Right lobe of liver (tissue), 6 donors: ENCODE measurements at places on chromosomes 7 and 10. TPM values are rescaled to one million over a fixed set of nuclear protein-coding genes. Genes with fewer than 3 reads are reported as not detected.

Gene GDF2
- total RNA-seq: 4.5 TPM

Gene HOXA1
- 0.17 TPM for total RNA-seq

Gene GRID1
- 0.63 TPM for total RNA-seq

Gene EVX1
- total RNA-seq: not detected

Gene DRGX
- not detected for total RNA-seq

GRCh38 chr7:91685544-91685943 is 195.0 kb downstream of the MTERF1 start:
- DNase-seq: no peak

DNA sequence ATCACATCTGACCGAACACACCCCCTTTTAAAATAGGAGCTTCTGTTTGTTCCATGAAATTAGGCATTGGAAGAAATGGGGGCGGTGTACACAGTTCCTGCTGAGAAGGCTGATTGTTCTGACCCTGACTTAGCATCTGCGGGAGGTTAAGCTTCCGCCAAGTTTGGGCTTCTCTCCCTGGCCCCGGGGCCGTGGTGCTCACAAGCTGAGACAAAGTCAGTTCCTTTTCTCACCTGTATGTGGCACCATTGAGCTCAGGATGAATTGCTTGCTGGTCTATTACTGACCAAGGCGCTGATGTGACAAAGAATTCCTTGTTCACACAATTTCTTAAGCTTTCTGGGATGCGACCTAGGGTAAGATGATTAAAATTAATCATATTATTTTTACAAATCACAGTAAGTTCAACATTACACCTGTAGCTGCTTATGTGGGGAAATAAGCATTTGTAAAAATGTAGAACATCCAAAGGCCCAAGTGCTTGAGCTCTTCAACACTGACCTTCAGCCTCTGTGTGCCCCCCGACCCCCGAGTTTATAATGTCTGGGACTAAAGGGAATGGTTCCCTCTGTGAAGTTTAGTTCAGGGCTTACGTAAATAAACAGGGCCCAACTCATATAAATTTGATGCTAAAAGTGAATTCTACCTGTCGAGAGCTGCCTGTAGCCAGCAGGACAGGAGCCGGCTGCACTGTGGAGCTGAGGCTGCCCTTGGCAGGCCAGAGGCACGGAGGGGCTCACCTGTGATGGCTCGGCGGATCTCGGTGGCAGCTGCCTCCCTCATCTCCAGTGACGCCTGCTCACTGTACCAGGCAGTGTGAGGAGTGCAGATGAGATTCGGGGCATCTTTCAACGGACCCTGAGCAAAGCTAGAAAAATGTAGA is 50.8 kb downstream of the ZRANB1 start:
- peak; percentile 72 for DNase-seq
